ENCODE measurements at places on chromosomes 2 and 18.
A peak's percentile ranks its signal among the peaks of the same experiment; 100 is the strongest.

GRCh38 chr18:58980991-58981390 lies 116.3 kb downstream of the ZNF532 start:
- no peak for DNase-seq

DNA sequence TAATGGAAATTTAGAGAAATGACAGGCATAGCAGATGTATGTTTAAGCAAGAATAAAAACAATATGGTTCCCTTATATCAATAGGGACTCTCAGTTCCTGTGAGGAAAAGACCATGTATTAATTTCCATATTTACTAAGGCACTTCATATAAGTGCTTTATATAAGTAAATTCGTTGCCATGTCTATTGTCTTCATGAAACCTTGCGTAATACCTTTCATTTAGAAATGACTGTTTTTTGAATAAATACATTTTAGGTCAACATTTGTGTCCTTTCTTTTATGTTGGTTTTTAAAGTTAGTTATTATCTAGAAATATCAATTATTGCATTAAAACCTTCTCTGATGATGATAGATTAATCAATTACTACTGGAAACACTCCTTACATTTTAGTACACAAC lies 83.3 kb downstream of the KCNS3 start:
- no peak for DNase-seq

GRCh38 chr18:35121531-35121930 lies 80.3 kb downstream of the MAPRE2 start:
- DNase-seq: no peak

- DNase-seq: no peak
These were observed 3.0 kb downstream of the LCLAT1 start for GRCh38 chr2:30450025-30450424.

- no peak for DNase-seq
These were observed 24.0 kb downstream of the C2orf49 start for GRCh38 chr2:105361102-105361889.

GRCh38 chr18:67733088-67733487 lies 216.6 kb upstream of the DSEL start:
- DNase-seq: no peak

DNA sequence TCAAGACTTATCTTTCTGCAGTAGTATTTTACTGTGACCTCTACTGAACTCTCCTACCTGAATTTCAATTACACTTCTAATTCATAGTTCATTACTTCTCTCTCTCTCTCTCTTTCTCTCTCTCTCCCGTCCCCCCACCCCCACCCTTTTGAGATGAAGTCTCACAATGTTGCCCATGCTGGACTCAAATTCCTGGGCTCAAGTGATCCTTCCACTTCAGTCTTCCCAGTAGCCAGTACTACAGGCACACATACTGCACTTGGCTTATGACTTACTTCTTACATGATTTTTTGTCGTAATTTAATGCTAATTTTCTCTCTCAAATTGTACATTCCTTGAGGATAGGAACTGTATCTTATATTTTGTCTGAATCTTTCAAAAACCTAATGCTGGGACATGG lies 6.0 kb upstream of the HIBCH start:
- DNase-seq: no peak

GRCh38 chr18:70720607-70721006 lies 431.8 kb downstream of the SOCS6 start:
- DNase-seq: no peak

DNA sequence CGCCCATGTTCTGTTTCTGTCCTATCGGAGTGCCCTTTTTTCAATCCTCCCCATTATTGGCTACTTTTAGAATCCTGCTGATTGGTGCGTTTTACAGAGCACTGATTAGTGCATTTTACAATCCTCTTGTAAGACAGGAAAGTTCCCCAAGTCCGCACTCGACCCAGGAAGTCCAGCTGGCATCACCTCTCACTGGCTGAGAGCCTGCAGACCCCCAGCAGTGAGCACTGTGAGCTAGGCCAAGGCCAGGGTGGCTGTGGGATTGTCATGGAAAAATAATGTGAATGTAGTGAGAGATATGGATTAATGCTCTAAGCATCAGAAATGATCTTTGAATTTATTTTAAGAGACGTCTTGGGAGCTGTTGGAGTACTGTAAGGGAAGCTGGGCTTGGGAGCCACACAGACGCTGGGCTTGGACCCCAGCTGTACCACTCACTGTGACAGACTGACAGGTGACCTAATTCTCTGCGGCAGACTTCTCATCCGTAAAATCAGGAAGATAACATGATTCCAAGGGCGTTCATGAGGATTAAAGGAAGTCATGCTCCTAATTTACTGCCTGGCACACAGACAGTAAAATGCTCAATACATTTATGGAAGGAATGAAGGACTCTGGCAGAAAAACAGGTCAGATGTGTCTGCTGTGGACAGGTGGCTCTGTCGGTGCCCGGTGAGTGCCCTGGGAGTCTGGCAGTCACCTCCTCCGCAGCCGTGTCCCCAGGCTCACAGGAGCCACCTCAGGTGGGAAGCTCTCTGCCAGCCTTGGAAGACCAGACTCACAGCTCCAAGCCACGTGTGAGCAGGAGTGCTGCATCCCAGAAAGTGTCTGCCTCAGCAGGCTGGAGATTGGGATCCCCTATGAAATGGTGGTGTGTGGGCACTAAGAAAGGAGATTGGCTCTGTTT lies 105.5 kb downstream of the FAM168B start:
- DNase-seq: no peak

- DNase-seq: no peak
These were observed 805 bp upstream of the TNFRSF11A start for GRCh38 chr18:62324181-62324828.

DNA sequence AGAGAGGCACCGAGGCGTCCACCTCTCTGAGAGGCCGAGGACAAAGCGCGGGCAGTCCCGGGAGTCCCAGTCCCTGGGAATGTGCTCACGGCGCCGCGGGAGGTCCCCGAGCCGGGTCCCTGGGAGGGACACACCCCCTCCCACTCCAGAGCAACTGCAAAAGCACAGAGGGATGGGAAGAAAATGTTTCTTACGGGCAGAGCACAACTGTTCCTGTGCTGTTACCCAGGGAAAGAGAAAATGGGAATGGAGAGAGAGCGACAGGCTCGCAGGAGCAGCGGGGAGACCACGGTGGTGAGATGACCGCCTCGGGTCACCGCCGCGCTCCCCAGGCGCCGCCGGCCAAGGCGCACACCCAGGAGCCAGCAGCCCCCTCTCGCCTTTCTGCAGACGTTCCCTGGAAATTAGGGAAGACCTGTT lies 1.2 kb upstream of the BCL11A start:
- no peak for DNase-seq

GRCh38 chr2:73112026-73112912 lies 479 bp downstream of the RAB11FIP5 start:
- DNase-seq: peak; percentile 7

DNA sequence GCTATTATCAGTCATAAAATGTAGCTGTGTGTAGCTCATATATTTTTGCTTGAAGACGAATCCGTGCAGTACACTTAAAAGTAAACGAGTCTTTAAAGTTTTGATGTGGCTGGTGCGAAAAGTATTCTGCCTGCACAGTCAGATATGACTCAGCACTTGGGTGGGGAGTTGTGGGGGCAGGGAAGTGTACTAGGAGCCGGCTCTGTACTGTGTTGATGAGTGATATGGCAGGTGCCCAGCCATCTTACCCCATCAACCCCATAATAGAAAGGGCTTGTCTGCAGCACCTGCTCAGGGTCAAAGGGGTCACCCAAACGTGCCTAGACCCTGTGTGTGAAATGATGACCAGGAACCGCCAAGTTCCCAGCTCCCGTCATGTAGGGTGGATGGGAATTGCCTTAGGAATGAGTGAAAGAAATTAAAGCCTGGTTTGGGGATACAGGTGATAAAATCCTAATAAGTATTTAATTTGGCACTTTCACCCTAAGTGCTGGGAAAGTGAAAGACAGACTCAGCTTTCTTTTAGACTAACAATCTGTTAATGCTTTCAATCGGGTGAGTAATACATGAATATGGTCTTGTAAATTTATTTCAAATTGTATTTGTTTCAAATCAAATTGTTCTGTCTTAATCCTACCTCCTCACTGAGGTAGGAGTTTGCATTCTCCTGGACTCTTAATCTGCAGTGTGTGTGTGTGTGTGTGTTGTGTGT lies 48.0 kb downstream of the BCL2L11 start:
- peak; percentile 56 for DNase-seq

DNA sequence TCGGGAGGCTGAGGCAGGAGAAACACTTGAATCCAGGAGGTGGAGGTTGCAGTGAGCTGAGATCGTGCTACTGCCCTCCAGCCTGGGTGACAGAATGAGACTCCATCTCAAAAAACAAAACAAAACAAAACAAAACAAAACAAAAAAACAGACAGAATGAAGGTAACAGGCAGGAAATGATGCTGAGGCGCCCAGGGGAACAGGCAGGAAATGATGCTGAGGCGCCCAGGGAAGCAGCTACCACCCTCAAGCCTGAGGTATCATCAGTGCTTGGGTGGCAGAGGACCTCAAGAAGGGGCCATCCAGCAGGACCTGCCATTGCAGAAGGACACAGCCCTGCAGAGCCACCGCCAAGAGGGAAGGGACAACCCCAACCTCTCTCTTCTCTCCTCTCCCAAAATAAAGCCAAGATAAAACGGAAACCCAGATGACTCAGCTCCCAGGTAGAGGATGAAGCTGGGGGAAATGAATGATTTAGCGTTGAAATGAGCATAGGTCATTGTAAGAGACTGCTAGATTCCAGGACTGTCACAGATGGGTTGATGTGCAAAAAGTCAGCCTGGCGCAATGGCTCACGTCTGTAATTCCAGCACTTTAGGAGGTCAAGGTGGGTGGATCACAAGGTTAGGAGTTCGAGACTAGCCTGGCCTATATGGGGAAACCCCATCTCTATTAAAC lies 19.3 kb downstream of the SOWAHC start:
- DNase-seq: no peak

DNA sequence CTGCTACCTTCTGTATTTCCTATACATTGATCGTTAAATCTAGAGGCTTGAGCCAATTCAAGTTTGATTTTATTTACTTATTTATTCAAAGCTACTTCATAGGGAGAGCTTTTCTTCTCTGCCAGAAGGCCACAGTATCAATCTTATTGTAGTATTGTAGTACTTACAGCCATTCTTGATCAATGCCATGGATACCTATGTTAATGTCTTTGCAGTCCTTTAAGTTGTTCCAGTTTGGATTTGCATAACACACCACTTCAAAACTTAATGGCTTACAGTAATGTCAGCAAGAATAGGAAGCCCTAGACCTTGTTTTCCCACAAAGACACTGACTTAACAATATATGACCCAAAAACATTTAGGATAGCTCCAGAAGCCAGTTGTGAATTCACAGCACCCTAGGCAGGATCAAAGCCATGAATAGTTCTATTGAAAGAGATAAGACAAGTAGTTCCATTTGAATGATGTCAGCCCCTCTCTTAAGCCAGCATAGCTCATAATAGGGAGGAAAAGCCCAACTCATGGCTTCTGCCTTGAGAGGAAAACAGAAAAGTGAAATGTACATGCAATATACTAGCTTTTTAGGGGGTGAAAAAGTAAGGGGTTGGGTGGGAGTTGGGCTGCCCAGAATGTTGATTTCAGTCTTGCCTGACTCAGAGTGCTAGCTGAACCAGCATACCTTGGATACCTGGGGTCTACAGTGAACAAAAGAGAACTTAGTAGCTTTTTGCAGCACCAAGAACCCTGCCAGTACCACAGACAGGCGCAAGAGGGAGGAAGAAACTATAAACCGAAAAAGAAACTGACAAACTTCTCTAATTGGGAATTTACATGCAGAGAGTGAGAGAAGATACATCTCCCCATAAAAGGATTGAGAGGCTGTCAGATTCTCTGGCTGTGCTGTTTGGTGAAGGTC lies 101.4 kb downstream of the CAMKMT start:
- DNase-seq: no peak

DNA sequence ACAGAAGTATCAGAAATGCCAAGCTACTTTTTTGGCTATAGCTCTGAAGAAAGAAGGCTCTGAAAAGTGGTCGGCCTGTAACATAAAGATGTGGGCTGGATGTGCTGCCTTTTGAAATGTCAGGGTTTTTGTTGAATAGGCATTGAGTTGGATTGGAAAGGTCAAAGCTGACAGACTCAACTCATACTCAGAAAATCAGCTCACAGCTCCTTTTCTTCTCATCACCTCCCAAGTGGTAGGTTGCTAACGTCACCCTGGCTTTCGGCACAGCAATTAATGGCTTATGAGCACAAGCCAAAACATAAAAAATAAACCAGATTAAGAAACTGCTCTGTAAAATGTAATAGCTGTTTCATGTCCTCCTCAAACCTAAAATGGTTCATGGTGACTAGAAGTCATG lies 68.3 kb downstream of the KCNF1 start:
- no peak for DNase-seq

DNA sequence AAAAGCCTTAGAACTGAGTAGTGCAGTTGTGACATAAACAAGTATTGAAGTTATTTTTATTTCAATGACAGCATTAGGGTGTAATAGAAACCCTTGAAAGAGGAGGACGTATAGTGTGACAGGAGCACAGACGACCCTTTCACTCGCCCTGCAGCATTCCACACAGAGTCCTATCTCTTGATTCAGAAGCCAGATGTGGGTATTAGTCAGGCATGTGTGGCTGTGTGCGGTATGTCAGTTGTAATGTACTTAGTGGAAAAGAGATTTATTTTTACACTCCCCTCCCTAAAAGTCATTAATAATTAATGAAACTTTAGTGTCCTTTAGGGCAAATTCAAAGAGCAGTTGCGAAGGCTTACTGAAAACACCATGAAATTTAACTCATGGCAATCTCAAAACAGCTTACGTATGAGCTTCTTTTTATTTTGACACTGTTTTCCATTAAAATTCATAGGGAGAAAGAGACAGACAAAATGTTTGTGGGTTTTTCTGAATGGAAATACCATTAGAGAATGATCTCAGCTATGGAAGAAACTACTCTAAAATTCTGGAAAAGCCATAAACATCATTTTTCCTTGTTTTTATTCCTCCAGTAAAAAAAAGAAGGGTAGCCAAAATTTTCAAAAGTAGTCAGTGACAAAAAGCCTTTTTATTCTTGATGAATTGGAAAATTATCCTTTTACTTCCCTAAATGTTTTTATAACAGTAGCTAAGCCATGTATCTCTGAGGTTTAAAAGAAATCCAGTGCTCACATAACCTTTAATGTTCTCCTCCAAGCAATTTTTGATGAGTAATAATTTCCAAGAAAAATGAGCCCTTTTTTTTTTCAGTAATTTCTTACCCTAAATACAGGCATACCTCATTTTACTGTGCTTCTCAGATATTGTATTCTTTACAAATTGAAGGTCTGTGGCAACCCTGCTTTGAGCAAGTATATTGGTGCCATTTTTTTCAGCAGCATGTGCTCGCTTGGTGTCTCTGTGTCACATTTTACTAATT lies 84.0 kb upstream of the DSEL start:
- no peak for DNase-seq

- no peak for DNase-seq
These were observed 69.0 kb downstream of the OSBPL6 start for GRCh38 chr2:178263159-178263860.

GRCh38 chr18:27062802-27063201 lies 122.3 kb downstream of the CHST9 start:
- no peak for DNase-seq

- DNase-seq: no peak
These were observed 1700.5 kb upstream of the TMEFF2 start for GRCh38 chr2:193895226-193895625.

- peak; percentile 40 for DNase-seq
These were observed 99.1 kb downstream of the ALPK2 start for GRCh38 chr18:58529714-58530354.

- DNase-seq: no peak
These were observed 137.4 kb downstream of the ACOXL start for GRCh38 chr2:110869472-110870446.

Measured in stimulated activated CD8-positive, alpha-beta memory T cell treated with anti-CD3 and anti-CD28 coated beads, Interleukin-15, amount 100 ng/mL, for 48 hours (primary cell).